ENCODE measurements at places on chromosomes 7 and 10.

GRCh38 chr10:42898037-42898960 lies 115.7 kb downstream of the BMS1 start:
- DNase-seq: no peak

GRCh38 chr7:99019523-99020412 lies 124.1 kb downstream of the SMURF1 start:
- DNase-seq: no peak

DNA sequence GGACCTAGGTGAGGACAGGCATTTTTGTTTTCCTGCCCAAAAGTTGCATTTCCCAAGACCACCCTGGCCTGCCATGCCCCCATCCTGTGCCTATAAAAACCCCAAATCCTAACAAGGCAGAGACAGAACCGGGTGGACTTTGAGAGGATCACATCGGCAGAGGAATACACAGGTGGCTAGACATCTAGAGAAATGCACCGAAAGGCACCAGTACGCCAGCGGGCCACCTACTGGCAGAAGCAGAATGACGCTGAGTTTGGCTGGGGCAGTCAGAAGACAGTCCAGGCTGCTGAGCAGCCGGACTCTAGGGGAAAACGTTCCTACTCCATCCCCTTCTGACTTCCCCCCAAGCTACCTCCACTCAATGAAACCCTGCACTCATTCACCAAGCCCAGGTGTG lies 2.8 kb downstream of the AKR1C4 start:
- no peak for DNase-seq

GRCh38 chr10:84095811-84096497 lies 43.4 kb upstream of the GHITM start:
- DNase-seq: no peak

GRCh38 chr7:44046321-44047061 lies 2.0 kb downstream of the DBNL start:
- DNase-seq: no peak

DNA sequence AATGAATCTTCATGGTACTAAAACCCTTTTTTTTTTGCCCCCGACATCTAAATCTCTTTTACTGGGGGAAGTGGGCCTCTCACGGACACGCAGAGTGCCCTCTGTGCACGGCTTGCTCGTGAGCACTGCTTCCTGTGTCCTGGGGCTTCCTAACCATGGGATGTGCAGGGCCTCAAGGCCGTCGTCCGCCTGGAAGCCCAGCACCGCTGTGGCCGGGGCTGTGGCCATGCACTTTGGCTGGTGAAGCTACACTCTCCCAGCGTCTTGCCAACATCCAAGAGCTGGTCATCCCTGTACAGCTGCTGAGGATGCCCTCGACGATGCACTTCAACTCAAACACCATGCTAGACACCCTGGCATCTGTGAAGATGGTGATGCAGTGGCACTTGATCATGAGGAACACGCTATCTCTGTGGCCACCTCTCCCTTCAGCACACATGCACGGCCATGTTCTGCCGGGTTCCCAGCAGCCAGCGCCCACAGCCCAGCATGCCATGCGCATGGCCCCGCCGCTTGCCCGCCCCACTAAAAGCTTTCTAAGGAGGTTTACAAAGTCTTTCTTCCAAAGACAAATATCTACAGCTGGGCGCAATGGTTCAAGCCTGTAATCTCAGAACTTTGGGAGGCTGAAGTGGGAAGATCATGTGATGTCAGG lies 326.5 kb downstream of the PARD3 start:
- DNase-seq: no peak

- no peak for DNase-seq
Measured at GRCh38 chr10:25017154-25017590, 760 bp downstream of the THNSL1 start.

GRCh38 chr10:6354168-6354772 lies 151.5 kb downstream of the PFKFB3 start:
- DNase-seq: no peak

- DNase-seq: no peak
Measured at GRCh38 chr7:74216361-74216761, 6.6 kb downstream of the LAT2 start.

- no peak for DNase-seq
Measured at GRCh38 chr10:34179280-34179679, 635.8 kb downstream of the PARD3 start.

- no peak for DNase-seq
Measured at GRCh38 chr10:123620621-123621020, 45.5 kb upstream of the GPR26 start.

DNA sequence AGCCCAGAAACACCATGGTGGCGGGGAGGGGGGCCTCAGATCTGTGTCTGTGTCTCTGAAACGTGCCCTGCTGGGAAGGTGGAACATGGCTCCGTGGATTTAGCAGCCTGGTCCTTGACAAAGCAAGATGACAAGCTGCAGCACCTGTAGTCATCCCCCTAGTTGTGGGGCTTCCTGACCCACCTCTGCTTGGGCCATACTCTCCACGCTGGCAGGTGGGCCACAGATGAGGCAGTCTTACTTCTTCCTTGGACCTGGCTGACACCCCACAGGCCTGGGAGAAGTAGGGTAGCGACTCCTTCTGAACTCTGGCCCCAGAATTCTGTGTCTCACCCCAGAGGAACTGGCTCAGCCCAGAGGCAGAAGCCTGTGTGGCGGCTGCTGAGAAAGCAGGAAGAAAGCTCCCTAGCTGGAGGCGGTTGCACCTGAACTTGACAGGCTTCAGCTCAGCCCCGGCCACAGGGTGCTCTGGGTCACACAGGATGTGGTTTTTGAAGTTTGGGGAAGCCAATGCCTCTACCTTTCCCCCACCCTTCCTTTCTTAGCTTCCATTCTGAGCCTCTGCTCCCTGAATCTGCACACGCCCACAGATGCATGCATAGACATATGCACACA lies 113.9 kb downstream of the ABLIM1 start:
- no peak for DNase-seq

DNA sequence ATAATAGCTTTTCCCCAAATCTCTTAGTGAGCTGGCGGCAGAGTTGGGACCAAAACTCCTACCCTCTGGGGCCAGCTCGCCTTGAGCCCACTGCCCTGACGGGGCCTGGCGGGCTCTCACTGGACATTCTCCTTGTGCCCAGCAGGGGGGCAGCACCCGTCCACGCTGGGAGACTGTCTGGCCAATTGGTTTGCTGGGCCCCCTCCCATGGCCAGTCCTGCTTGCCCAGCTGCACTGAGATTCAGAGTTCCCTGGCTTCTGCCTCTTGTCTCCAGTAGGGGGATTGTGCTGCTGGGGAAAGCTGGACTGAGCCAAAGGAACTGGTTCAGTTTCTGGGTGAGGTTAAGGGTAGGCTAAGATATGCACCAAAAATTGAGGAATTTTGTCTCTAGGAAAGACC lies 59.8 kb downstream of the RAMP3 start:
- DNase-seq: no peak
